ENCODE measurements at places on chromosomes 16 and 17. TPM values are rescaled to one million over a fixed set of nuclear protein-coding genes. Genes with fewer than 3 reads are reported as not detected.

- no peaks in the 10 kb centered on the region for H3K4me1 ChIP-seq
- no peak overlapping the region for H3K27ac ChIP-seq
- DNase-seq = no peak
- H3K27me3 ChIP-seq = no peaks in the 10 kb centered on the region
These were observed 193.5 kb downstream of the WWOX start for GRCh38 chr16:78292844-78293380.

Gene SOST
- total RNA-seq = not detected

DNA sequence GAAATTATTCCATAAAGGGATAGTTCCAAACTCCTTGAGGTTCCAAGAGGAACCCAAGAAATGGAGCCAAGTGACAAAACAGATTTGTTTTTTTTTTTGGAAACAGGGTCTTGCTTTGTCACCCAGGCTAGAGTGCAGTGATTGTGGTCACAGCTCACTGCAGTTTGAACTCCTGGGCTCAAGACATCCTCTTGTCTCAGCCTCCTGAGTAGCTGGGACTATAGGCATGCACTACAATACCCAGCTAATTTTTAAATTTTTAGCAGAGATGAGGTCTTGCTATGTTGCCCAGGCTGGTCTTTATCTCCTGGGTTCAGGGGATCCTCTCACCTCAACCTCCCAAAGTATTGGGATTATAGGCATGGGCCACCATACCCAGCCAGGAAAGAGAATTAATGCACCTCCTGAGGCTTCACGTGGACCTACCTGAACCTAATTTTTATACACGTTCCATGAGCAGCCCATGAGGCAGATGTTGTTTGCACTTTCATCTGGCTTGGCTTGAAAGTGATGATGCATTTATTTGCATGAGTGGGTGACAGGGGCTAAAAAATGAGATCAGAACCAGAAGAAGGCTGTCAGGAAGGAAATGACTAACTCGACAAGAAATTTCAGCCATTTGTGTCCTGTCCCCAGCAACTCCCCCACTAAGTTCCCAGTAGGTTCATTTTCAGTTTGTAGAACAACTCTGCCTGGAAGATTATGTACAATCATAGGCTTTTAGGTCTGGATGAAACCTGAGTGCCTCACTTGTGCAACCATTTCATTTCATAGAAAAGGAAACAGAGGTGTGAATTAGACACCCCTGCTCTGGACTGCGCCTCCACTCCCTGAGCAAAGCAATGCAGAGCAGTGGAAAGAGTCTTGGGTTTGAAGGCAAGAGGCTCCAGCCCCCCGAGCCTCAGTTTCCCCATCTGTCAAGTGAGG is 10.3 kb upstream of the IRF8 start:
- DNase-seq = peak; percentile 73
- H3K27me3 ChIP-seq = peaks cover 13% of the 10 kb centered on the region
- H3K4me1 ChIP-seq = peaks cover 44% of the 10 kb centered on the region
- H3K36me3 ChIP-seq = no peaks in the 10 kb centered on the region
- H3K27ac ChIP-seq = peak overlapping the region; percentile 85

GRCh38 chr17:33291248-33292200 is 1.6 kb downstream of the ASIC2 start:
- no peaks in the 10 kb centered on the region for H3K36me3 ChIP-seq
- H3K27ac ChIP-seq = no peak overlapping the region
- peak; percentile 8 for DNase-seq
- peak overlapping the region; percentile 44 for H3K4me3 ChIP-seq
- peaks cover 9% of the 10 kb centered on the region for H3K4me1 ChIP-seq
- H3K27me3 ChIP-seq = peaks cover 44% of the 10 kb centered on the region

Gene COX10
- total RNA-seq = 29.9 TPM

Gene TEKT1
- total RNA-seq = not detected

Gene CSH1
- not detected for total RNA-seq

DNA sequence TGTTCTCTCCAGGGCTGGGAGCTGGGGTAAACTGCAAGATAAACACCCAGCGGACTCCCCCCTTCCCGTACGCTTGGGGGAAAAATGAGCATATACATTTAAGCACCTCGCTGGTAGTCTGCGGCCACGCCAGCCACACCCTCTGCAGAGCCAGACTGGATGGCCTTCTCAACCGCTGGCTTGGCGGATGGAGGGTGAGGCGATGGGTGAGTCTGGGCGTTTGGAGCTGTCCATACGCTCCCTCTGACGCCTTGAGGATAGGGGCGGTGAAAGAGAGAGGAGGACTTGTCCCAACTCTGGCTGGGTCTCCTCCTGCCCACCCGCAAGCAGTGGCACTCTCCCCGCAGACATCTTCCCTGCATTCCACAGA is 1.0 kb downstream of the ITGA3 start:
- peak overlapping the region; percentile 87 for H3K4me3 ChIP-seq
- H3K27ac ChIP-seq = no peak overlapping the region
- H3K4me1 ChIP-seq = peaks cover 25% of the 10 kb centered on the region
- no peak for DNase-seq
- no peaks in the 10 kb centered on the region for H3K36me3 ChIP-seq

Gene TNFRSF13B
- not detected for total RNA-seq

Gene FADS6
- total RNA-seq = not detected

GRCh38 chr17:77206158-77206956 is 65.6 kb downstream of the SEC14L1 start:
- H3K4me3 ChIP-seq = no peak overlapping the region
- no peak for DNase-seq
- H3K36me3 ChIP-seq = peaks cover 35% of the 10 kb centered on the region

GRCh38 chr16:53745753-53746266 is 41.9 kb downstream of the FTO start:
- no peak overlapping the region for H3K4me3 ChIP-seq
- no peaks in the 10 kb centered on the region for H3K27me3 ChIP-seq
- no peak overlapping the region for H3K27ac ChIP-seq
- DNase-seq = no peak
- H3K4me1 ChIP-seq = peaks cover 28% of the 10 kb centered on the region

Gene SULT1A1
- total RNA-seq = 10.8 TPM

Gene SLC47A1
- 0.33 TPM for total RNA-seq

Gene HP
- total RNA-seq = not detected

DNA sequence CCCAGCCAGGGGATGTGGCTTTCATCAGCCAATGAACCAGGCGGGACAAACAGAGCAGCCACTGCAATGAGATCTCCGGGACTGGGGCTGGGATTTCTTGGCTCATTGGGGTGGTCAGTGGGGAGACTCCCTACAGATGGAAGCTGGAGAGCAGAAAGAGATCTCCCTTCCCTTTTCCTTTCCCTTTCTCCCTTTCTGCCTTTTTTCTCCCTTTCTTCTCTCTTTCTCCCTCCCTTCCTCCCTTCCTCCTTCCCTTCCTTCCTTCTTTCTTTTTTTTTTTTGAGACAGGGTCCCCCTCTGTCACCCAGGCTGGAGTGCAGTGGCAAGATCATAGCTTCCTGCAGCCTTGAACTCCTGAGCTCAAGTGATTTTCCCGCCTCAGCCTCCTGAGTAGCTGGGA is 14.0 kb downstream of the LAT start:
- no peak overlapping the region for H3K4me3 ChIP-seq
- no peak for DNase-seq
- no peaks in the 10 kb centered on the region for H3K27me3 ChIP-seq
- peaks cover 21% of the 10 kb centered on the region for H3K4me1 ChIP-seq

Gene MARF1
- 80.2 TPM for total RNA-seq

DNA sequence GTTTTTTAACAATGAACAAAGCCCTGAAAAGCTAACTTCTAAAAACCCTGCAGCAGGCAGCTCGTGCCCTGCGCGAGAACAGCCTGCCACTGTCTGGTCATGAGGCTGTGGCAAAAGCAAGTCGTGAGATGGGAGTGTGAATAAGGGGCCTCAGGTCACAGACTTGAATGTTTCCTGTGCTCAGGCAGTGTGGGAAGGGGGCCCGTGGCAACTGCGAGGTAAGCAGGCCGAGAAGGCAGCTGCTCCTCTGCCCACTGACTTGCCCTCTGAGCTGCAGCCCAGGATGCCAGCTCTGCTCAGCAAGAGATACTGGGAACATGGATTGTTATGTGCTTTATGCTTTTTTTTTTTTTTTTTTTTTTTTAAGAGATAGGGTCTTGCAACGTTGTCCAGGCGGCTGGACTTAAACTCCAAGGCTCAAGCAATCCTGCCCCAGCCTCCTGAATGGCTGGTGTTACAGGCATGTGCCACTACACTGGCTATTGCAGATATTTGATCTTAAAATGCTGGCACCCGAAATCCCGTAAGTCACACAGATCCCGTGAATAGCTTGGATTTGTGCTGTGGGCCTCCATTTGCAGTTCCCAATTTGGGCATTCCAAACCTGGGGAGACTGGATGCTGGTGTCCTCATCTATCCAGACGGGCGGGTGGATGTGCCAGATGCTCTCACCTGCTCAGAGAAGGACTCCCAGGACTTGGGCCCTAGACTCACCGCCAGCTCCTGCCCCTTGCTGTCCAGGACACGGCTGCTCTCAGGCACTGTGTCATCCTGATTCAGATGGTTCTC is 44.0 kb downstream of the UBN1 start:
- H3K4me1 ChIP-seq = no peaks in the 10 kb centered on the region
- H3K27me3 ChIP-seq = no peaks in the 10 kb centered on the region
- no peaks in the 10 kb centered on the region for H3K36me3 ChIP-seq
- no peak overlapping the region for H3K4me3 ChIP-seq
- no peak overlapping the region for H3K27ac ChIP-seq

DNA sequence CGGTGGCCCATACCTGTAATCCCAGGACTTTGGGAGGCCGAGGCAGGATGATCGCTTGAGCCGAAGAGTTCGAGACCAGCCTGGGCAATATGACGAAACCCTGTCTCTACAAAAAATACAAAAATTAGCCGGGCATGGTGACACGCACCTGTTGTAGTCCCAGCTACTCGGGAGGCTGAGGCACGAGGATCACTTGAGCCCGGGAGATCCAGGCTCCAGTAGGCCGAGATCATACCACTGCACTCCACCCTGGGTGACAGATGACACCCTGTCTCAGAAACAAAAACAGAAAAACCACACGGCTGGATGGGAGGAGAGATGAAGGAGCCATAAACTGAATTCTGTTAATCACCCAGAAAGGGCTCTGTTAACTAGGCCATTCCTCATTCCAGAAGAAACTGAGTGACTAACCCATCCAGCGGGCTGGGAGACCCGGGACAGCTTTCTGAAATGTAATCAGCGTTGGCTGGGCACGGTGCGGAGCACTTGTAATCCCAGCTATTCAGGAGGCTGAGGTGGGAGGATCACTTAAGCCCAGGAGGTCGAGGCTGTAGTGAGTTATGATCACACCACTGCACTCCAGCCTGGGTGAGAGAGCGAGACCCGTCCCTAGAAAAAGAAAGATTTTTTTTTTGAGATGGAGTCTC is 641 bp upstream of the NT5C3B start:
- DNase-seq = no peak
- peaks cover 16% of the 10 kb centered on the region for H3K4me1 ChIP-seq
- H3K27ac ChIP-seq = no peak overlapping the region

- peaks cover 7% of the 10 kb centered on the region for H3K36me3 ChIP-seq
- H3K27ac ChIP-seq = no peak overlapping the region
- no peak overlapping the region for H3K4me3 ChIP-seq
These were observed 2.6 kb downstream of the ENO3 start for GRCh38 chr17:4953451-4953961.

- no peaks in the 10 kb centered on the region for H3K4me1 ChIP-seq
- no peak for DNase-seq
- H3K36me3 ChIP-seq = no peaks in the 10 kb centered on the region
- no peaks in the 10 kb centered on the region for H3K27me3 ChIP-seq
- no peak overlapping the region for H3K4me3 ChIP-seq
These were observed 582.6 kb upstream of the CDH5 start for GRCh38 chr16:65783709-65784474.

DNA sequence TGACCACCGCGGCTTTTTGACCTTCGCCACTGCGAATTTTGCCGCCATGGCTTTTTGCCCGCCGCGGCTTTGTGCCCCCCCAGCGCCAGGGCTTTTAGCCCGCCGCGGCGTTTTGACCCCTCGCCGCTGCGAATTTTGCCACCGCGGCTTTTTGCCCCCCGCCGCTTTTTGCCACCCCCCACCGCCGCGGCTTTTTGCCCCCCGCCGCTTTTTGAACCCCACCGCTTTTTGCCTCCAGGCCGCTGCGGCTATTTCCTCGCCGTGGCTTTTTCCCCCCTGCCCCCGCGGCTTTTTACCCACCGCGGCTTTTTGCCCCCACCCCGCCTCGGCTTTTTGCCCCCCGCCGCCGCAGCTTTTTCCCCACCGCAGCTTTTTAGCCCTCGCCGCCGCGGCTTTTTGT is 134.8 kb upstream of the TP53TG3C start:
- no peak overlapping the region for H3K27ac ChIP-seq
- DNase-seq = no peak
- H3K4me1 ChIP-seq = no peaks in the 10 kb centered on the region
- H3K4me3 ChIP-seq = no peak overlapping the region
